ENCODE measurements at places on chromosomes 4 and X. TPM values are rescaled to one million over a fixed set of nuclear protein-coding genes. Genes with fewer than 3 reads are reported as not detected.

The DCAF8L2 gene
- total RNA-seq, result not detected

The GAGE12E gene
- not detected for total RNA-seq

The YY2 gene
- 0.93 TPM for total RNA-seq

The STK32B gene
- total RNA-seq, result 3.8 TPM

The AREG gene
- 0.09 TPM for total RNA-seq

The C4orf50 gene
- under 0.01 TPM for total RNA-seq

The CSAG1 gene
- total RNA-seq, result not detected

The CLCN4 gene
- total RNA-seq, result 15.2 TPM

The SLC6A14 gene
- not detected for total RNA-seq

The CPLX1 gene
- total RNA-seq, result 0.13 TPM

The LNX1 gene
- total RNA-seq, result 2.4 TPM

The STOX2 gene
- 7.3 TPM for total RNA-seq

The ETDA gene
- total RNA-seq, result not detected

The SPATA18 gene
- total RNA-seq, result 2.7 TPM

The SFRP2 gene
- 51.2 TPM for total RNA-seq

The MAGEB1 gene
- not detected for total RNA-seq

The HSFX3 gene
- 1.0 TPM for total RNA-seq

The LRRC66 gene
- total RNA-seq, result 1.2 TPM

The ODAPH gene
- total RNA-seq, result not detected

The JAKMIP1 gene
- not detected for total RNA-seq

All from muscle of leg (tissue), 16 donors.